ENCODE measurements at places on chromosomes 5 and 9. TPM values are rescaled to one million over a fixed set of nuclear protein-coding genes. Genes with fewer than 3 reads are reported as not detected.
A peak's percentile ranks its signal among the peaks of the same experiment; 100 is the strongest.

The ITGA1 gene
- total RNA-seq: 36.5 TPM

DNA sequence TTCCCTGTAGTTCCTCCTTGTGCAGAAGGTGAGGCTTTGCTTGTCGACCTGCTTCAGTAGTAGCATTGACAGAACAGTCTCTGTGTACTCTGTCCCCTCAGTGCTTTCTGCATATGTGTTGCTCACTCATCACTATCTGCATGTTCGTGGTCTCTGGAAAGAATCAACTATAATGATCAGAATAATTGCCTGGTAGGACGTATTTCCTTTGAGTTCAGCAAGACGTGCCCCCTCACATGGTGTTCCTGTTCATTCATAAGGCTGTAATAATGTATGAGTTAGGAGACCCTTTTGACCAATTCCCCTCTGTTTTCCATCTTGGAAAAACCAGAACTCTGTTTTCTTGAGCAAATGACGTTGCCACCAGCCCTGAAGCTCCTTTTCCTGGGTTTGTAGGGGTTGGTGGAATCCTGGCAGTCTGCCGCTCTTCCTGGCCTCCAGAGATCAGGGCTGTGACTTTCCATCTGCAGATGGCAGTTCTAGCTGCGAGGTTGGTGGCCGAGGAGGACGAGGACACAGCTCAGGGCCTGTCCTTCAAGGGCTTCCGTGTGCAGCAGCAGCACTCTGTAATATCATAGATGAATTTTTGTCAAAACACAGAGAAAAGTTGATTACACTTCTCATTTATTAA, 61.9 kb downstream of the EXOSC2 start:
- H3K27ac ChIP-seq: no peak overlapping the region
- H3K4me3 ChIP-seq: no peak overlapping the region
- DNase-seq: no peak

- H3K4me3 ChIP-seq: no peak overlapping the region
- DNase-seq: peak; percentile 58
- H3K36me3 ChIP-seq: no peaks in the 10 kb centered on the region
Measured at GRCh38 chr9:134381671-134382516, 55.6 kb downstream of the RXRA start.

The IRX2 gene
- total RNA-seq: 0.18 TPM
